ENCODE measurements at places on chromosomes 3 and 15. TPM values are rescaled to one million over a fixed set of nuclear protein-coding genes. Genes with fewer than 3 reads are reported as not detected.

- DNase-seq: no peak
Measured at GRCh38 chr3:150098621-150099020, 127.9 kb upstream of the PFN2 start.

AHSG gene
- not detected for total RNA-seq

CCR9 gene
- not detected for total RNA-seq

GRCh38 chr3:13616359-13616758, 67.4 kb downstream of the FBLN2 start:
- DNase-seq: no peak

GRCh38 chr15:92402751-92403150, 9.1 kb downstream of the ST8SIA2 start:
- no peak for DNase-seq

KY gene
- total RNA-seq: not detected

- peak; percentile 43 for DNase-seq
Measured at GRCh38 chr3:174409086-174409743, 449.9 kb upstream of the NAALADL2 start.

C3orf22 gene
- total RNA-seq: not detected

GRCh38 chr3:177468816-177469215, 271.5 kb upstream of the TBL1XR1 start:
- DNase-seq: no peak

Data from SJCRH30 (cell line).